GM23248 (cell line): ENCODE measurements at places on chromosomes 16 and 17.

- peak; percentile 97 for DNase-seq
Observed at GRCh38 chr16:67150833-67151396, at the start of gene B3GNT9. TSS of gene B3GNT9 (minus strand) at chr16:67150998. CDS start at chr16:67150485, 513 bp downstream.

GRCh38 chr16:11140466-11140865, 115.5 kb downstream of the SOCS1 start:
- DNase-seq, result no peak

- DNase-seq, result no peak
Observed at GRCh38 chr16:29114574-29114973, 129.7 kb downstream of the LAT start.

GRCh38 chr17:77688369-77688768, 270.1 kb upstream of the TNRC6C start:
- no peak for DNase-seq

DNA sequence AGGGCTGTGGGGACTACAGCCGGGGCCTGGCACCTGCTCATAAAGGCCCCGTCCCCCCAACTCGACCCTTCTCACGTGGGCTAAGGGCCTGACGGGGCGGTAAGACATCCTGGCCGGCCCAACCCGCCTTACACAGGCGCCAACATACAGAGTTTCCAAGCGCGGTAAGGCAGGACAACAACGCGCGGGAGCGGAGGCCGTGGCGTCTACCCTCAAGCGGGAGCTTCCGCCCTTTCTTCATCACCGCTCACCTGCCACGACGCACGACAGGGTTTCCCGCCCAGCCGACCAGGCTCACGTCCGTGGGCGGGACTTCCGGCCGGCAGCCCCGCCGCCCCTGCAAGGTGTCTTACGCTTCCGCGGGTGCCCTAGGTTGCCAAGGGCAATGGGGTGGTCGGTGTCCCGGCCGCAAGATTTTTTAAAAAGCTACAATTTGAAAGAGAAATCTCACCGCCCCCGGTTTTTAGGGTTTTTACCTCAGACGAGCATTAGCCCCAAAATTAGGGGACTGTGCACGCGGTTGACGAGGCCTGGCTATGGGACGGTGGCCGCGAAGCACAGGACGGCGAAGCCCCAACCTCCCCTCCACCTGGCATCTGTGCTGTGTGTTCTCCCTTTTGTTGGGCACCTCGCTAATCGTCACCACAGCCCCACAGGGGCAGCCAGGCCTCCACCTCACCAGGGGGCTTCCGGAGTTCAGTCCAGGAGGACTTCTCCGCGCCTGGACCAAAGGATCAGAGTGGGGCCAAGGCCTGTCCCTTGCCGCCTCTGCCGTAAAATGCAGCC, at the start of gene TERB1:
Gene TERB1 (minus strand): TSS at position 265 of the 786 bp plus-strand sequence. CDS start 4,786 bp downstream, outside the sequence.
- DNase-seq, result no peak

DNA sequence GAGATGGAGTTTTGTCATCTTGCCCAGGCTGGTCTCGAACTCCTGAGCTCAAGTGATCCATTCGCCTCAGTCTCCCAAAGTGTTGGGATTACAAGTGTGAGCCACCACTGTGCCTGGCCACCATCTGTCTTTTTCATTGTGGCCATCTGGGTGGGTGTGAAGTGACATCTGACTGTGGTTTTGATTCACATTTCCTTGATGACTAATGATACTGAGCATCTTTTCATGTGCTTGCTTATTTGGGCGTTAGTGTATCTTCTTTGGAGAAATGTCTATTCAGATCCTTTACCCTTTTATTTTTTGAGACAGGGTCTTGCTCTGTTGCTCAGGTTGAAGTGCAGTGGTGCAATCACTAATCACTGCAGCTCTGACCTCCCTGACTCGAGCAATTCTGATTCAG, 53.9 kb upstream of the ERN1 start:
- DNase-seq, result peak; percentile 77

DNA sequence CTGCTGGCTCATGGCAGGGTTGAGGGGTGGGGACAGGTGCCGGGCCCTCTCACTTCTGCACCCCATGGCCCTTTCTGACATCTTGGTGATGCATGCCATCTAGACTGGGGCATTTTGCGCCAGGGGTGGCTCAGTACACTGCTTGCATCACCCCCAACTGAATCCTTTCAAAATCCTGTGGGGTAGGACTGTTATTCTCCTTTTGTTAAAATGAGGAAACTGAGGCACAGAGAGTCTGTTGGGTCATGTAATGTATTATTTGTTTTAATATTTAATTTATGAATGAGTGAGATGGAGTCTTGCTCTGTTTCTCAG, 9.9 kb downstream of the ADCY7 start:
- DNase-seq, result no peak

GRCh38 chr16:9348912-9349311, 257.5 kb downstream of the HAPSTR1 start:
- no peak for DNase-seq
